ENCODE measurements at places on chromosomes 4 and X. TPM values are rescaled to one million over a fixed set of nuclear protein-coding genes. Genes with fewer than 3 reads are reported as not detected.

GRCh38 chrX:44494357-44494756 lies 48.3 kb downstream of the FUNDC1 start:
- no peak overlapping the region for H3K27ac ChIP-seq
- no peak overlapping the region for H3K4me3 ChIP-seq
- no peaks in the 10 kb centered on the region for H3K27me3 ChIP-seq
- no peaks in the 10 kb centered on the region for H3K4me1 ChIP-seq
- H3K36me3 ChIP-seq, result no peaks in the 10 kb centered on the region
- no peak for DNase-seq

- peaks cover 8% of the 10 kb centered on the region for H3K4me1 ChIP-seq
- no peaks in the 10 kb centered on the region for H3K36me3 ChIP-seq
- no peak overlapping the region for H3K27ac ChIP-seq
- H3K27me3 ChIP-seq, result no peaks in the 10 kb centered on the region
Observed at GRCh38 chr4:114677346-114677979, 78.9 kb downstream of the UGT8 start.

RADX gene
- polyA plus RNA-seq, result 3.2 TPM

GRCh38 chr4:104941661-104942062 lies 205.0 kb upstream of the TET2 start:
- no peaks in the 10 kb centered on the region for H3K27me3 ChIP-seq
- H3K36me3 ChIP-seq, result no peaks in the 10 kb centered on the region
- H3K4me1 ChIP-seq, result no peaks in the 10 kb centered on the region

DNA sequence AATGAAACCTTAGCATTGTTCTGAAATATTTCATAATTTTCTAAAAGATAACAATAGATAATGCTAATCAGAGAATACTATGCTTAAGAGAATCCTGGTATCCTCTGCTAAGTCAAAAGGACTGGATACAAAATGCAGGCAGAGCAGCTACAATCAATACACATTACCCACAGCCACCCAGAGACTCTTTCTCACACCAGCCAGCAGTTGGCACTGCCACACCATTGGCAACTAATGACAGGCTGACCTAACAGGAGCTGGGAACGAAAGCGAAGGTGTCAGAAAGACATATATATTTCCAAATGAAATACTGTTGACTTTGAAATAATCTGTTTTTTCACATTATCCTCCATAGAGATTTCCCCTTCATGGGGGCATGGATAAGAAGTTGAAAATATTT lies 122.6 kb upstream of the PLAC1 start:
- no peaks in the 10 kb centered on the region for H3K36me3 ChIP-seq
- DNase-seq, result no peak
- H3K27me3 ChIP-seq, result no peaks in the 10 kb centered on the region
- no peaks in the 10 kb centered on the region for H3K4me1 ChIP-seq
- no peak overlapping the region for H3K27ac ChIP-seq
- H3K4me3 ChIP-seq, result no peak overlapping the region

SOX3 gene
- polyA plus RNA-seq, result not detected

- H3K27ac ChIP-seq, result no peak overlapping the region
- H3K27me3 ChIP-seq, result no peaks in the 10 kb centered on the region
- H3K4me3 ChIP-seq, result no peak overlapping the region
- H3K36me3 ChIP-seq, result no peaks in the 10 kb centered on the region
- no peak for DNase-seq
Observed at GRCh38 chr4:62320612-62321011, 1120.5 kb downstream of the ADGRL3 start.

PPP3CA gene
- 6.9 TPM for polyA plus RNA-seq

GRCh38 chrX:20421275-20421674 lies 154.6 kb upstream of the RPS6KA3 start:
- no peaks in the 10 kb centered on the region for H3K36me3 ChIP-seq
- no peak overlapping the region for H3K4me3 ChIP-seq
- H3K27me3 ChIP-seq, result no peaks in the 10 kb centered on the region
- no peak for DNase-seq

- H3K27me3 ChIP-seq, result no peaks in the 10 kb centered on the region
- no peak overlapping the region for H3K4me3 ChIP-seq
- no peaks in the 10 kb centered on the region for H3K4me1 ChIP-seq
- H3K36me3 ChIP-seq, result no peaks in the 10 kb centered on the region
- H3K27ac ChIP-seq, result no peak overlapping the region
Observed at GRCh38 chr4:162075726-162076125, 88.1 kb downstream of the FSTL5 start.

HNRNPH2 gene
- 68.1 TPM for polyA plus RNA-seq

SSX2B gene
- not detected for polyA plus RNA-seq

GRCh38 chr4:68655764-68656444 lies 14.5 kb downstream of the UGT2B15 start:
- no peak overlapping the region for H3K27ac ChIP-seq
- no peak overlapping the region for H3K4me3 ChIP-seq
- DNase-seq, result no peak
- no peaks in the 10 kb centered on the region for H3K4me1 ChIP-seq

DNA sequence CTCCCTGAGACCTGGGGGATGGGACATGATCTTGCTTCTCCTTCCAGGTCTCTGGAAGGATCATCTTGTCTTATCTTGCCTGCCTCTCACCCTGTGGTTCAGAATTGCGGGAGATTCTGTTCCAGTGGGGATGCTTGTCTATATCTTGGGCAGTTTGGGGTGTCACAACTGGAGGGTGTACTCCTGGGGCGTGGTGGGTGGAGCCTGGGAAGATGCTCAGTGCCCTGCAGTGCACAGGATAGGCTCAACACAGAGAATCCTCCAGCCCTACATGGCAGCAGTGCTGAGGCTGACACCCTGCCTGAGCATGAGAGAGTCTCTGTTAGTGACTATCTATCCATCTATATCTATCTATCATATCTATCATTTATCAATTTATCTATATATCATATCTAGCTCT lies 7.7 kb downstream of the P2RY8 start:
- H3K36me3 ChIP-seq, result no peaks in the 10 kb centered on the region
- no peak for DNase-seq
- H3K27ac ChIP-seq, result no peak overlapping the region
- no peaks in the 10 kb centered on the region for H3K27me3 ChIP-seq

DNA sequence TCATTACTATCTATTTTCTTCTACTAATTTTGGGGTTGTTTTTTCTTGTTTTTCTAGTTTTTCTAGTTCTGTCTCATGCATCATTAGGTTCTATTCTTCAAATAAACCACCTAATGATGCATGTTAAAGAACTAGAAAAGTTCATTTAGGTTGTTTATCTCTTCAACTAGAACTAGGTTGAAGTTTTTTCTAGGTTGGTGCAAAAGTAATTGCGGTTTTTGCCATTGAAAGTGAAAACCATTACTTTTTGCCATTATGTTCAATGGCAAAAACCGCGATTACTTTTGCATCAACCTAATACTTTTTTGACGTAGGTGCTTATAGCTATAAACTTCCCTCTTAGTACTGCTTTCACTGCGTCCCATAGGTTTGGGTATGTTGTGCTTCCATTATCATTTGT lies 64.4 kb upstream of the SLC7A3 start:
- H3K36me3 ChIP-seq, result no peaks in the 10 kb centered on the region
- H3K4me3 ChIP-seq, result no peak overlapping the region
- H3K4me1 ChIP-seq, result no peaks in the 10 kb centered on the region

- no peaks in the 10 kb centered on the region for H3K27me3 ChIP-seq
- DNase-seq, result no peak
- H3K4me3 ChIP-seq, result no peak overlapping the region
- no peaks in the 10 kb centered on the region for H3K4me1 ChIP-seq
- H3K36me3 ChIP-seq, result no peaks in the 10 kb centered on the region
Observed at GRCh38 chr4:87819281-87819919, 13.4 kb upstream of the MEPE start.

MAGEA10 gene
- polyA plus RNA-seq, result not detected

DMRTC1 gene
- not detected for polyA plus RNA-seq

FAM114A1 gene
- polyA plus RNA-seq, result 10.8 TPM

FSTL5 gene
- polyA plus RNA-seq, result 0.09 TPM

DNA sequence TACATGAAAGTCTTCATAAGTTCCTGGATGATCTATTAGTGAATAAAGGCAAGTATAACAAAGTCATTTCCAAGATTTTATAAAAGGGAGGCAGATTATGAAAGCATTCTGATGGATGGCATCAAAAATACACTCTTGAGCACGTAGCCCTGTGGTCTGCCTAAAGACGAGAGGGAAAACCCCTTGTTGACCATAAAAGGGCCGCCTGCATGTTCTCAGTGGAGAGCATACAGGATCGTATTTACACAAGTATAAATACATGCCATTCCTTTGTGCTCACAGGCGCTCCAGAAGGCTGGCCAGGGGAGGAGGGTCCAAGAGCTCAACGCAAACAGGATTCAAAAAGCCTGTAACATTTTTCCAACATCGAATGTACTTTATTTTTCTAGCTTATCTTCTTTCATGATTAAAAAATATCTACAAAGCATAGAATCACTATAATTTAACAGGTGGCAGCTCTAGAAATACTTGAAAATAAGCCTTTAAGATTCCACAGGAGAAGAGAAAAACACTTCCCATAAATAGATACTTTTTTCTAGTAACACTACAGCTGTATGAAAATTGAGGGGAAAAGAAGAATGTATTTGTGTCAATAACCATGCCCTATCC lies 29.6 kb downstream of the PDGFC start:
- H3K27me3 ChIP-seq, result no peaks in the 10 kb centered on the region
- H3K4me3 ChIP-seq, result peak overlapping the region; percentile 27
- H3K36me3 ChIP-seq, result no peaks in the 10 kb centered on the region
- H3K27ac ChIP-seq, result peak overlapping the region; percentile 23

DNA sequence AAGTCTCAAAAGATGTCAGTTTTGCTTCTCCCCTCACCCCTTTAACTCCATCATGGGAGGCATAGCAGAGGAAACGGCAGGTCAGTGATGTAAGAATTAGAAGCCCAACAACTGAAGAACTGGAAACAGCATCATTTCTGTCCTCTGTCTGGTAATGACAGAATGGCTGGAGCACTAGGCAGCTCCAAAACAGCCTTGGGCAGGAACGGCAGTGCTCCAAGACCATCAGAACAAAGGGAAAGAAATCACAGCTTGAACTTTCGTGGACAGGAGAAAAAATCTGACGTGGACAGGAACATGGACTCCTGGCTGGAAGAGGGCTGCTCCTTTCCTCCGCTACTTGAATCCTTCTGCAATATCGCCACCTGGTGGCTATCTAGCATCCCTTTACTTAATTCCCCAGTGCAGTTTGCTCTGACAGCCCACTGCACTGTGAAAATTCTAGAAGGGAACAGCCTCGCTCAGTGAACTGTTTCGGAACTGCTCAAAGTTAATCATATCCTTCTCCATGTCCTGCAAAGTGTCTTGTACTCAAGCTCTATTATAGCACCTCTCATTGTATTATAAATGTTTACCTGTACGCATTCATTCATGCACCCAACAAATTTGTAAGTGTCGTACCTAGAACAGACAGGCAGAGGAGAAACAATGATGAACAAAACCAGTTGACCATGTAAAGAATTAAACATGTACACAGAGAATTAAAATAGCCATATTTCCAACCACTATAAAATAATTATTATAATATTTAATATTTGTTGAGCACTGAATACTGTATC lies 20.4 kb downstream of the SLC25A53 start:
- no peaks in the 10 kb centered on the region for H3K4me1 ChIP-seq
- no peaks in the 10 kb centered on the region for H3K36me3 ChIP-seq
- no peak for DNase-seq
- H3K27ac ChIP-seq, result no peak overlapping the region

FAM47A gene
- polyA plus RNA-seq, result not detected

DNA sequence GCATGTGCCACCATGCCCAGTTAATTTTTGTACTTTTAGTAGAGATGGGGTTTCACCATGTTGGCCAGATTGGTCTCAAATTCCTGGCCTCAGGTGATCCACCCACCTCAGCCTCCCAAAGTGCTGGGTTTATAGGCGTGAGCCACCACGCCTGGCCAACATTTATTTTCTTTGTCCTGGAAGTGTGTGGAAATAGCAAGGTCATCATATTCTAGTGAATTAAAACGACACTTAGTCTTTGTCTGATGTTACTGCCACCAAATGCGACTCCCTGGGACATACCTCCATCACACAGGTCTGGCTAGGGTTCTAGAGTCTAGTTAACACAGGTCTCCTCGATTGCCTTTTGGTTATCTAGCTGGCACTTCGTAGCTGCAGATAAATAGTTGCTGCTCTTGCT lies 203.1 kb downstream of the AASDH start:
- no peaks in the 10 kb centered on the region for H3K4me1 ChIP-seq
- H3K4me3 ChIP-seq, result no peak overlapping the region
- no peak for DNase-seq
- no peak overlapping the region for H3K27ac ChIP-seq

HSFX4 gene
- not detected for polyA plus RNA-seq

DNA sequence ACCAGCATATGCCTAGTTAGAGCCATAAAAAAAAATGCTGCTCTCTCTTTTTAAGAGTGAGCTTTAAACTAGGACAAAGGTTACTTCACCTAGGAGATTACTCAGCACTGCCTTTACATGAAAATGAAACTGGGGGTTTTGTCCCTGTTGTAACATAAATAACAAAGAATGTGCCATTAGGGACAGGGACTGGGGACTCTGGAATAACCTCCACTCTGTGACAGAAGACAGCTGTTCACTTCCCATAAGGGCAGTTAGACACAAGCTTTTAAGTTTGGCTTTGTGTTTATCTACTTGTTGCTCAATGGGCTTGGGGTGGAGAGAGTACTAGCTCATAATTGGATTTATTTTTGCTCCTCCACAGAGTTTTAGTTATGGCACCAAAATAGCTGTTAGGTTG lies 11.9 kb downstream of the ENPEP start:
- peaks cover 5% of the 10 kb centered on the region for H3K4me1 ChIP-seq
- H3K27me3 ChIP-seq, result no peaks in the 10 kb centered on the region
- H3K27ac ChIP-seq, result peak overlapping the region; percentile 27
- peaks cover 3% of the 10 kb centered on the region for H3K36me3 ChIP-seq
- H3K4me3 ChIP-seq, result no peak overlapping the region

ARX gene
- polyA plus RNA-seq, result 0.13 TPM

DNA sequence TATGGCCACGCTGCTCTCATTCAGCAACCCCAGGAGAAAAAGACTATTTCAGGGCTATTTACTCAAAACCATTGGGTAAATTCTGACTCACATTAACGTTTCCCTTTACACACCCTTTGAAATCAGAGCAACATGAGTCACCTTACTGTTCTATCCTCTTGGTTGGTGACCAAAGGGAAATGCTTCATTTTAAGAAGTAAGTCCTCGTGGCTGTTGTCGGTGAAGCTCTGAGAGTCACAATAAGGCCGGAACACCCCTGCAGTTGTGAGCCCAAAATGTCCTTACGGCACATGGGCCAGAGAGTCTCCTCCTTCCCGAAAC lies 56.3 kb upstream of the SPRY1 start:
- H3K27me3 ChIP-seq, result no peaks in the 10 kb centered on the region
- DNase-seq, result no peak
- H3K36me3 ChIP-seq, result no peaks in the 10 kb centered on the region
- H3K27ac ChIP-seq, result no peak overlapping the region
- no peak overlapping the region for H3K4me3 ChIP-seq
- no peaks in the 10 kb centered on the region for H3K4me1 ChIP-seq

GRCh38 chr4:16226816-16227461 lies 668 bp upstream of the TAPT1 start:
- H3K4me1 ChIP-seq, result peaks cover 4% of the 10 kb centered on the region
- peak; percentile 87 for DNase-seq
- peak overlapping the region; percentile 97 for H3K27ac ChIP-seq
- peak overlapping the region; percentile 80 for H3K4me3 ChIP-seq
- H3K27me3 ChIP-seq, result no peaks in the 10 kb centered on the region

Data from kidney (tissue), 22 donors.